ENCODE measurements at places on chromosomes 11 and 22. TPM values are rescaled to one million over a fixed set of nuclear protein-coding genes. Genes with fewer than 3 reads are reported as not detected.

OR52H1 gene
- not detected for total RNA-seq

SYT7 gene
- 32.8 TPM for total RNA-seq

HEPACAM gene
- 0.11 TPM for total RNA-seq

ACTN3 gene
- 0.16 TPM for total RNA-seq

GRM5 gene
- total RNA-seq = not detected

ADM2 gene
- 28.8 TPM for total RNA-seq

C22orf42 gene
- not detected for total RNA-seq

FAM111B gene
- total RNA-seq = 55.8 TPM

PPARA gene
- 13.4 TPM for total RNA-seq

SCN3B gene
- 0.82 TPM for total RNA-seq

PEX26 gene
- 40.6 TPM for total RNA-seq

STK33 gene
- total RNA-seq = 0.51 TPM

DNAJB7 gene
- total RNA-seq = not detected

OVOL1 gene
- total RNA-seq = 21.2 TPM

OR4D10 gene
- not detected for total RNA-seq

ABTB2 gene
- total RNA-seq = 2.9 TPM

NNMT gene
- 2.4 TPM for total RNA-seq

SLC22A6 gene
- not detected for total RNA-seq

IGLL1 gene
- not detected for total RNA-seq

TENM4 gene
- 2.0 TPM for total RNA-seq

MS4A6A gene
- total RNA-seq = not detected

Data from Caco-2 (cell line).